ENCODE measurements at places on chromosomes 5 and 9. TPM values are rescaled to one million over a fixed set of nuclear protein-coding genes. Genes with fewer than 3 reads are reported as not detected.

- no peak for DNase-seq
These were observed 265.7 kb downstream of the HSPA4 start for GRCh38 chr5:133317558-133317957.

DNA sequence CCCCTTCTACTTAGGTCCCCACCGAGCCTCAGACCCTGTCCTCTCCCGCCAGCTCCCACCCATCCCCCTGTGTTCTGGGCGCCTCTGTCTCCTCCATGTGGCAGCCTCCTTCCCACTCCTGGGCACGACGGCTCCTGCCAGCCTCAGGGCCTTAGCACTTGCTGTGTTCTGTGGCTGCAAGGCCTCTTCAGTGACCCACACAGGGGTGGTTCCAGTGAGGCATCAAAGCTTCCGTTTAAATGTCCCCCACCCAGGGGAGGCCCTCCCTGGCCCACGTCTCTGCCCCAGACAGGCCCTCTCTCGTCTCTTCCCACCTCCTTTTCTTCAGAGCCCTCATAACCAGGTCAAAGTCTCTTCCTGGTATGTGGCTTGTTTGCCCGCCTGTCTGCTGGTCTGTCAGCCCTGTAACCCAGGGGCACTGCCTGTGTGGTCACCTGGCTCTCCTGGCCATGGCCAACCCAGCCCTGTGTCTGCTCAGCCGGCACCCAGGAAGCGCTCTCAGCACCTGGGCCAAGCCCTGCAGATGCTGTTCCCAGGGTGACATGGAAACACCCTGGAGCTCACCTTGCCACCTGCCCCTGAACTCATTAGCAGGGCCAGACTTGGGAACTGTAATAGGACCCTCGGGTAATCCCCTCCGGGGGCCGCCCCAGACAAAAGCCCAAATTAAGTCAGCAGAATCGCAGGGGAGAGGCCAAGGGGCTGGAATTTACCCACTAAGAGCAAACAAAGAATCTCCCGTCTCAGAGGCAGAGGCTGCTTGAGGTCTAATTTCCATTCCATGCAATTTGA lies 33.7 kb downstream of the LHX3 start:
- DNase-seq = no peak

GRCh38 chr5:145971108-145971507 lies 34.7 kb downstream of the SH3RF2 start:
- DNase-seq = no peak

Gene CARD9
- total RNA-seq = 0.71 TPM

GRCh38 chr9:113375057-113376023 lies 1.4 kb downstream of the HDHD3 start:
- DNase-seq = no peak

GRCh38 chr5:35816881-35817521 lies 39.7 kb upstream of the IL7R start:
- no peak for DNase-seq

GRCh38 chr9:128253140-128253990 lies 22.4 kb downstream of the GOLGA2 start:
- DNase-seq = no peak

DNA sequence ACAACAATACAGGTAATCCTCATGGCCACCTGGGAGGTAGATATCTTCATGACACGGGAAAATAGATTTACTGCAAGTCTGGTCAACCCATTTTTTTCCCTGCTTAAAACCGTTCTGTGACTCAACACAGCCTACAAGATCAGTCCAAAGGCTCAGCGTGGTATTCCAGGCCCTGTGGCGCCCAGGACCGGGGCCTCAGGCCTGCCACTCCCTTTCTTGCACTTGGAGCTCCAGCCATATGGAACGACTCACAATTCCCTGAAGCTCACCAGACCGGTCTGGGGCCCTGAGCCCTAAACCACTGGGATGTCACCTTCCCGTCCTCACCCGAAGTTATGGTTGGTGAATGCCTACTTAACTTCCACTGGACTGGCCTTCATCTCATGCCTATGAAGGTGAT lies 6.5 kb upstream of the MLANA start:
- DNase-seq = no peak

Gene AQP3
- total RNA-seq = 0.93 TPM

DNA sequence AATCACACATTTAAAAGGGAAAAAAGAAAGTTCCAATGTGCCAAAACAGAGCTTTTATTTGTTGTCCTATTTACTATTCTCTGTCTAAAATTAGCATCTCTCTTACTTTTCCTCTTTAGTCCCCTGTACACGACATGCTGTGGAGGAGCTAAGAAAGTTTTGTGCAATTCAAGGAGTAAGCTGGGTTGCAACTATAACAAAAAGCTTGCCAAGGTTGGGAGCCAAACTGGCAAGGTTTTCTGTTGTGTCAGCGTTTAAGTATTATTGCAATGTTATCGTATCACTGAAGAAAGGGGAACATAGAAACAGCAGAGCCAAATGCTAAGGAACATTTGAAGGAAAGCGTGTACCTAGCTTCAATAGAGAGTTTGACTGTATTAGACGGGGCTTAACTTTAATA lies 680.8 kb downstream of the CETN3 start:
- DNase-seq = no peak
